ENCODE measurements at places on chromosomes 4 and X.

DNA sequence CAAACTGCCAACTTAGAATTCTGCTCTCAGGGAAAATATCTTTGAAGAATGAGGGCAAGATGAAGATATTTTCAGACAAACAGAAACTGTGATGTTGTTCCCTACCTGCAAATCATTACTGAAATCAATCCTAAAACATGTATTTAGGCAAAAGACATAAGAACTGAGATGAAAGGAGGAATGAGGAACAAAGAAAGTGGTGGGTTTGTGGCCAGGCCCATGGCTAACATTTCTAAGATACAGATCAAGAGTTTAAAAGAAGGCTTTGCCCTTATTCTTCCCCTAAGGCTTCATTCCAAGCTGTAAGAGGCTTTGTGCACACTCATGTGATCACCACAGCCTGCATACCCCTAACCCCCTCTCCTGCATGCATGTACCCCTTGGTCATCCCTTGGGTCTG is 46.5 kb downstream of the ADGRG2 start:
- no peak for DNase-seq

GRCh38 chr4:11497212-11497806 is 68.6 kb upstream of the HS3ST1 start:
- DNase-seq, result no peak

DNA sequence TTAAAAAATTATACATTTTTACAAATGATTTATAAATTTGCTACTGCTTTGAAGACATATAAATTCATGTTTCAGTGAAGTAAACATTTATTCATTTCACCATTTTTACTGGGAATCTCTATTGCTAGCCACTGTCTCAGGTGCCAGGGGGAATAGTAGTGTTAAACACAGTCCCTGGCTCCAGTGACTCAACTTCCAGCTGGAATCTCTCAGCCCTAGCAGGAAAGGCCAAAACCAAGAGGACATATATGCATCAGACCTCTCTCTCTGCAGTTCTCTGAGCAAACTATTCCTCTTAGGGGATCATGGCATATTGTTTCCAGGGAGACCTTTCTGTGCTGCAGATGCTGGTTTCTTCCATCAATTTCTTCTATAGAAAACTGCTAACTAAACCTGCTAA is 1009.0 kb upstream of the LCORL start:
- no peak for DNase-seq

DNA sequence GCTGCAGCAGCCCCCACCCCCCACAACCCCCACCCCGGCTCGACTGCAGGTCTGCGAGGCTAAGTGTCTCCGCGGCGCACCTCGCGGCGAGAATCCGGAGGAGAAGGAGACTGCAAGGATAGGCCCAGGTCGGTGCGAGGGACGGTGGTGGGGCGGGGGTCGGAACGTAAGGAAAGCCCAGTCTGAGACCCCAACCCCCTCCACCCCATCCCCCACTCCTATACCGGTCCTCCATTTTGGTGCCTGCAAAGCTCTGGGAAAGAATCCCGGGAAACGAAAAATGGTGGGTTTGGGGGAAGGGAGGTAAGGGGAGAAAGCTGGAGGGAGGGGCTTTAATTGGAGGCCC is 614 bp downstream of the BEX3 start:
- DNase-seq, result no peak

- DNase-seq, result no peak
These were observed 50.4 kb downstream of the TBC1D9 start for GRCh38 chr4:140705625-140706275.

- no peak for DNase-seq
These were observed 6.8 kb downstream of the IL9R start for GRCh38 chrX:156004256-156004655.

DNA sequence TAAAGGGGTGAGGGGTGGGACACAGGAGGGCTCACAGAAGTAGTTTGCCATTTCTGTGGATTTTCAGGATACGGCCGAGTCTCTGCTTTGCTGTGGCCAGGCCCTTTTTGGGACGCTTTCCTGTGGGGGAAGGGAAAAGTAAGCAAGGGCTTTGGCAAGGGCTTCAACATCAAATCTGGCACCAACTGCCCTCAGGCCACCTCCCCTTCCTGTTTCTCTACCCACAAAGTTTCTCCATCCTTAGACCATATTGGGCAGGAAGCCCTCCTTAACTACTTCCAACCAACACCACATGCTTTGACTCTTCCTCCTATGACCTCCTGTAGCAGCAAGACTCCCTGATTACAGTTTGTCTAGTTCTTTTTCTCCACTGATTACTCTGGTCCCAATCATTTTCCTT is 105.1 kb downstream of the PHF8 start:
- DNase-seq, result no peak

- DNase-seq, result no peak
These were observed 42.4 kb downstream of the N4BP2 start for GRCh38 chr4:40099010-40099409.

DNA sequence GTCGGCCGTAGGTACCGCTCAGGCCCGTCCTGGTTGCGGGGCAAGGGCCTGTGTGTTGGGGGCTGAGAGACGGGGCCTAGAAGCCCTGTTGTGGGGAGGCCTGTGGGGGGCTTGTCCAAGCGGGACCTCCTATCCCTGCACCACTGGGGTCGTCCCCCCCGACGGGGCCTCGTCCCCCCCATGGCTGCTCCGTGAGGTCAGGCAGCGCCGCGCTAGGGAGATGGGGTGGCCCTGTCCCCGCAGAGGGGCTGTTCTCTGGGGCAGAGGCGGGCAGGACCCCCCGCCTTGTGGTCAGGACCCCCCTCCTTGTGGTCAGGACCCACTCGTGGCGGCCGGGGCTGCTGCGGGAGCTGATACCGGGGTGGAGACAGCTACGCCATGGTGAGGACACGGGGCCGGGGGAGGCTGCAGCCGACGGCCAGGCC is 12.1 kb upstream of the GTPBP6 start:
- no peak for DNase-seq

DNA sequence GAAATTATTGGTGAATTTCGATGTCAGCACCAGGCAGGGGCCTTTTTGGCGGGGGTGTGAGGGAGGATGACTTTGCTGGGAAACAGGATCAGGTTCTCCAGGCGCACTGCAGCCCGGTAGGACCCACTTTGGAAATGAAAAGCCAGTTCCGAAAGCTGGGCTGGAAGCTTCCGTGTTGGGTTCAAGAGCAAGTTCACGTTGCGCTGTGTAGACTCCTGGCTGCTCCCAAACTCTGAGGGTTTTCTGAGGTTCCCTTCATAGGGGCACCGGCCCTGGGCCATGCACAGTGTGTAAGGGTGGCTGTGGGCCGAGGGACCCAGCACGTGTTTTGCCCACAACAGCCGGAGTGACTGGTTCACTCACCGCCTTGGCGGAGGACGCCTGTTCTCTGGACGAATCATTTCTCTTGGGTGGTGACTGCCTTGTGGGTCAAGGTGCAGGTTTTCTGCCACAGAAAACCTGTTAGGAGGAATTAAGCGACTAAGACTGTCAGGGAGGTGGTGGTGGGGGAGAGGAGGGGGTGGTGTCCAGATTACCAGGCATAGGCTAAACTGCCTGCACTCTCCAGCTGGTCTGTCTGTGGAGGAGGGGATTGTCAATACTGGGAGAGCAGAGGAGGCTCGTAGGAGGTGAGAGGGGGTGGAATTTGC is 8.0 kb downstream of the SHOX start:
- no peak for DNase-seq
